ENCODE measurements at places on chromosomes 11 and 22. TPM values are rescaled to one million over a fixed set of nuclear protein-coding genes. Genes with fewer than 3 reads are reported as not detected.

Gene CYP2D6
- total RNA-seq, result 0.28 TPM

Gene ACTN3
- 0.14 TPM for total RNA-seq

Gene GGTLC3
- total RNA-seq, result not detected

Gene FAM76B
- 13.0 TPM for total RNA-seq
